ENCODE measurements at places on chromosomes 4 and X. TPM values are rescaled to one million over a fixed set of nuclear protein-coding genes. Genes with fewer than 3 reads are reported as not detected.

PLAC8 gene
- 0.12 TPM for total RNA-seq

PWWP3B gene
- total RNA-seq, result under 0.01 TPM

CXorf49 gene
- total RNA-seq, result not detected

BST1 gene
- 10.2 TPM for total RNA-seq

CTAG1A gene
- not detected for total RNA-seq

RBMXL3 gene
- total RNA-seq, result not detected

KLHL4 gene
- under 0.01 TPM for total RNA-seq

CENPU gene
- total RNA-seq, result 1.8 TPM

TCEAL3 gene
- total RNA-seq, result 14.1 TPM

SPANXD gene
- not detected for total RNA-seq

HSFX4 gene
- total RNA-seq, result not detected

SUPT20HL2 gene
- not detected for total RNA-seq

CT45A1 gene
- total RNA-seq, result not detected

OTC gene
- not detected for total RNA-seq

CFAP99 gene
- not detected for total RNA-seq

GPM6B gene
- total RNA-seq, result 20.3 TPM

CFI gene
- 0.61 TPM for total RNA-seq

ASIC5 gene
- total RNA-seq, result not detected

HSD17B10 gene
- total RNA-seq, result 32.4 TPM

ADH1A gene
- total RNA-seq, result not detected

SYAP1 gene
- 36.3 TPM for total RNA-seq

TREX2 gene
- 1.1 TPM for total RNA-seq

SORBS2 gene
- total RNA-seq, result 4.5 TPM

HGFAC gene
- total RNA-seq, result not detected

PCDH11X gene
- total RNA-seq, result under 0.01 TPM

RAPGEF2 gene
- 63.4 TPM for total RNA-seq

Measured in hair follicle dermal papilla cell (primary cell).